ENCODE measurements at places on chromosomes 2 and 18.

DNA sequence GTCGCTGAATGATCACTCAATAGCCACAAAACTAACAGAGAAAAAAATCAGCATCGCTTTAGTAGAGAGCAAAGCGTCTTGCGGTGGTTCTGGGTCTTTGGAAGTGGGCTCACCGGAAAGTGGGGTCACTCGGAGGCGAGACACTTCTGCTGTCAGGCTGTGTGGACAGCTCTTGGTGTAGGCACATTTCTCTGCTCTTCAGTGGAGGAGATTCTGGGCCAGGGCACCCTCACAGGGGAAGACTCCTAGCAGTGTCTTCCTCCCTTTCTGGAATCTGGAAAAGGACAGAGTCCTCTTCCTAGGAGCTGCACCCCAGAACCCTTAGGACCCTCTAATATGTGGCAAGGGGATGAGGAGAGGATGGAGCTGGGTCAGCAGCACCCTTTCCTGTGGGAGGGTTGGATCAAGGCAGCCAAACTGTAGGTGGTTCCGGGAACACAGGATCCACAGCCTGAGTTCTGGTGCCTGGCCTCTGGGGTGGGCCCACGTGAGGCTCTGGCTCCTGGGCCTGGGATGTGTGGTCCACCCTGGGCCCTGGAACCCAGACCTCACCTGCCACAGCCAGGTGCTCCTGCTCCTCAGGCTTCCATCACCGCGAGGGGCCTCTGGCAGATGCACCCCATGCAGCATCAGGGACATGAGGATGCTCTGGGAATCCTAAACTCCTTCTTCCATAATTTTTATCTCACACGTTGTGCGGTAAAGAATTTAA lies 25.1 kb downstream of the GPR35 start:
- no peak for DNase-seq

DNA sequence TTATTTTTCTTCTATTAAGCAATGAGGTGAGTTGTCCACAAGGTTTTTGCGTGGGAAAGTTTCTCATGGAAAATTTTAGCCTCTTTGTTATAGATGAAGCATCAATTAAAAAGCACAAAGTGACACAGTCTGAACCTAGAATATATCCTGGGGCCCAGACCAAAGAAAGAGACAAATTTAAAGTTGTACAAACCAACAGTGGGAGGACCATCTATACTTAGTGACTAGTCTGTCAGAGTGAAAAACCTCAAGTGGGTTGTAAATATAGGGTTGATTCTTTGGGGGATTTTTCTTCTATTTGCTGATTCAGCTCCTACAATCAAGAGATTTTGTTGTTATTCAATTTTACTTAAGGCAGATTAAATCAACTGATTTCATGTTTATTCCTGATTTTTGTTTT lies 256.2 kb downstream of the SATB2 start:
- DNase-seq = no peak

GRCh38 chr2:108565778-108566375 lies 31.6 kb downstream of the LIMS1 start:
- no peak for DNase-seq

DNA sequence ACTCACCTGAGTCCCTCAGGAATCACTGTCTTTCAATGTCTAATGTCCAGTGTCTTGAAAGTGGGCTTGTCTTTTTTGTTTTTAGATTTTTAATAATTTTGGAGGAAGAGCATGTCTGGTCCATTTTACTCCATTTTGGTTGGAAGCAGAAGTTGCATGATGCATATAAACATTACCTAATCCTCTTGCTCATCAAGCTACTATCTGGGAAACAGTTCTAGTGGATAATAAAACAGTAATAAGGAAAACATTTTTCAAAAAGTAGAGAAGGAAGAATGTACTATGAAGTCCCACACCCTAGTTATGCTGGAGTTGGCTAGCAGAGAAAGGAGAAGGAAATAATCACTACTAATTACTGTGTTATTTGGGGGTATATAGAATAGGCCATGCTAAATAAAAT lies 263.7 kb downstream of the ETAA1 start:
- DNase-seq = no peak

- no peak for DNase-seq
Measured at GRCh38 chr2:25651782-25652455, 21.5 kb downstream of the DTNB start.

GRCh38 chr2:67436221-67436620 lies 39.1 kb downstream of the ETAA1 start:
- DNase-seq = no peak

- DNase-seq = no peak
Measured at GRCh38 chr2:234491897-234492296, 5.0 kb downstream of the ARL4C start.

DNA sequence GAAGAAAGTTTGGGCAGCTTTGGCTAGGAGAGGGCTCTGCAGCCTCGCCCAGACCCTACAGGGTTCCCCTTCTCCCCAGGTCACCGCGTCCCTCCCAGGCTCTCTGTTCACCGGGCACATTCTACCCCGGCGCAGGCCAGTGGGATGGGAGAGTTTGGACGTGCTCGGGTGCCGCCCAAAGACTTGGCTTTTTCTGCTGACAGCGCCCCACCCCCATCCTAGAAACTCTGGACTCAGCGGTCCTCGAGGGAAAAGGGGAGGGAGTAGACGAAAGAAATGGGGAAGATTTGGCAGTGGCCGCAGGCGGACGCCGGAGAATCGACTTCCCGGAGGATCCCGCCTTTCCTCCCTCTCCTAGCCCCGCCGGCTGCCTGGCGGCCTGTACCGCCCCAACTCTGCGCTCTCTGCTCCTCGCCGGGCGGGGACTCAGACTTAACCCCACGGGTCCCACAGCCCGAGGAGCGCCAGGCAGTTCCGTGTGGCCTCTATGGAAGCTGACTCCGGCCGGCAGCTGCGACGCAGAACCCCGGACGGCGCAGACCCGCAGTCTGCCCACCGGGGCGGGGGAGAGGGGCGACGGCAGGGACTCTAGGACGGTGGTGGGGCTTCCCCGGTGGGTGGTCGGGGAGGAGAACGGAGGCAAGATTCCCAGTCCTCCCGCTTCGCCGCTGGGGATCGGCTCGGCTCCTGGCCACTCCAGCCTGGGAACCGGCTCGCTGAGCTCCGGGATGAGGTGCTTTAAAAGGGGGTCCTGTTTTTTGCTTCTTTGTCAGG lies 863 bp upstream of the SIX2 start:
- DNase-seq = peak; percentile 52

- no peak for DNase-seq
Measured at GRCh38 chr2:40497251-40497859, 45.5 kb upstream of the SLC8A1 start.

DNA sequence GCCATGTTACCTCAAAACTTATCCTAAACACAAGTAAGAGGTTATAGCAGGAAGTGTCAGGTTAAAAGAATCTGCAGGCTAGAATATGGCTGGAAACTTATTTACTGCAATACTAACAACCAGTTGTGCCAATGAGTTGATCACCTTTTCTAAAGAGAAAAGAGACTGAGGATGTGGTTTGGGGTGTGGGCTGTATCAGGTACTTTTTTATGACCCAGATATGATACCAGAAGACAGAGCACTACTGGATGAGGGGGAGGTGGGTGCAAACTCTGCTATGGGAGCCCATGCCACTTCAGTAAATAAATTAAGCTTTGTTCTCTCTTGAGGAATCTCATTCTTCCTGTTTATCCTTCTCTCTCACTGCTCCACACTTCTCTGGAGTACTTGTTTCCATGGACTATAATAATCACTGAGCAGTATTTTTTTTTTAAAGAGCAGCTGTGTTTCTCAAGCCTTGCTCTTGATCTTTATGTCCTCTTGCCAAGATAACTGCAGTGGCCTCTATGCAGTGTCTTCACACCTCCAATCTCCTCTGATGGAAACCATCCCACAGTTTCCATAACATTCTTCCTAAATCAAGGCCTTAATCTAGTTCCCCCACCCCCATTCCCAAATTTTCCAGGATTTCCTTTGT lies 51.2 kb upstream of the NOSTRIN start:
- DNase-seq = no peak

GRCh38 chr2:145258903-145259579 lies 739.1 kb upstream of the ZEB2 start:
- DNase-seq = no peak

DNA sequence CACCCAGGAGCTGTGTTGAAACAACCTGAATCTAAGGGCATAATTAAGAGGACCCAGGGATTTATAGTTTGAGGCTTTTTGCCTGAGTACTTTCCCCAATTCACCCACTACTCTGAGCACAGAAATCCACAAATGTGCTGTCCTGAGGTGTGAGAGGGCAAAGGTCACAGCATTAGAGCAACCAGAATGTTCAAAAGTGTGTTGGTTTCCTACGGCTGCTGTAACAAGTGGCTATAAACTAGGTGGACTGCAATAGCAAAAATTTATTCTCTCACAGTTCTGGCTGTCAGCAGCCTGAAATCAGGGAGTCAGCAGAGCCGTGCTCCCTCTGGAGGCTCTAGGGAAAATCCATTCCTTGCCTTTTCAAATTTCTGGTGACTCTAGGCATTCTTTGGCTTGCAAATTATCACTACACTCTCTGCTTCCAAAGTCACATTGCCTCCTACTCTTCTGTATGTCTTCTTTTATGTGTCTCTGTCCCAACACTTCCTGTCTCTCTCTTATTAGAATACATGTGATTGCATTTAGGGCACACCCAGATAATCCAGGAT lies 91.4 kb upstream of the TACR1 start:
- DNase-seq = no peak

GRCh38 chr18:43893001-43893637 lies 615.8 kb upstream of the SYT4 start:
- no peak for DNase-seq

GRCh38 chr2:170006587-170007325 lies 171.2 kb upstream of the MYO3B start:
- DNase-seq = no peak

- DNase-seq = no peak
Measured at GRCh38 chr2:12728221-12728777, 11.6 kb downstream of the TRIB2 start.

GRCh38 chr2:102279391-102279735 lies 32.0 kb upstream of the IL1RL1 start:
- no peak for DNase-seq

GRCh38 chr2:179655627-179656026 lies 205.8 kb downstream of the ZNF385B start:
- no peak for DNase-seq

DNA sequence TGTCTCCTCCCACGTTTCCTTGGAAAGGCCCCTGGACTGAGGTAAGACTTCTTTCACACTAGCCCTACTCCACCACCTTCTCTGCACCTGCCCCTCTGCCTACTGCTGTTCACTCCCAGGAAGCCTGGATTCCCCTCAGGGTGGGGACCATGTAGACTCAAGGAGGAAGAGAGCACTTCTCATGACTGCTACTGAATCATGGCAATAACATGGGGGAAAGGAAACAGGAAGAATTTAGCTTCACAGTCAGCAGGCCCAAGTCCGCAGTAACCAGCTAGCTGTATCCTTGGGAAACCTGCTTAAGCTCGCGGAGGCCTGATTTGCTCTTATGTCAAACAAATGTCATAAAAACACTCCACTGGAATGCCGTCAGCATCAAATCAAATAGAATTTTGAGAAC lies 126.2 kb upstream of the CAPN13 start:
- DNase-seq = no peak

GRCh38 chr18:79167526-79168190 lies 98.5 kb downstream of the ATP9B start:
- DNase-seq = no peak

GRCh38 chr2:85342156-85342555 lies 12.2 kb downstream of the RETSAT start:
- no peak for DNase-seq

DNA sequence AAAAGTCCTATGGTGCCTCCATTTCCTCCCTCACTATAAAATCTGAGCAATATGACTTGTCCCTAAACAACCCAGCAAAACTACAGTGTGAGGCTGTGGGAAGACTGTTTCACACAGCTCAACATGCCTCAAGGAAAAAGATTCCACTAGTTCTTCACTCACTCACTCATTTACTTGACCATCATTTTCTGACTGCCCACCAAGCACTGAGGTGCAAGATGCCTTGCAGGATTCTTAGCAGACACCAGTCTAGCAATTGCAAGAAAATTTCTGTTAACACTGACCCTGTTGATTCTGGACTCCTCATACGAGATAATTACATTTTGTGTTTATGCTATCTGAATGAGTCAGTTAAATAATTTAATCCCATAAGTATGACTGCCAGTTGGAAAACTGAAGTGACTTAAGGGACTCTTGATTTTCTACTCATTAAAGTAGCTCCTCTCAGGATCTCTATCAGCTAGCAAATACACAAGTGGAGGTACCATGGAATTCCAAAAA lies 51.9 kb upstream of the PCBP1 start:
- no peak for DNase-seq

GRCh38 chr2:237341872-237342271 lies 72.1 kb downstream of the COL6A3 start:
- no peak for DNase-seq

GRCh38 chr2:127090281-127091120 lies 16.5 kb downstream of the BIN1 start:
- no peak for DNase-seq

DNA sequence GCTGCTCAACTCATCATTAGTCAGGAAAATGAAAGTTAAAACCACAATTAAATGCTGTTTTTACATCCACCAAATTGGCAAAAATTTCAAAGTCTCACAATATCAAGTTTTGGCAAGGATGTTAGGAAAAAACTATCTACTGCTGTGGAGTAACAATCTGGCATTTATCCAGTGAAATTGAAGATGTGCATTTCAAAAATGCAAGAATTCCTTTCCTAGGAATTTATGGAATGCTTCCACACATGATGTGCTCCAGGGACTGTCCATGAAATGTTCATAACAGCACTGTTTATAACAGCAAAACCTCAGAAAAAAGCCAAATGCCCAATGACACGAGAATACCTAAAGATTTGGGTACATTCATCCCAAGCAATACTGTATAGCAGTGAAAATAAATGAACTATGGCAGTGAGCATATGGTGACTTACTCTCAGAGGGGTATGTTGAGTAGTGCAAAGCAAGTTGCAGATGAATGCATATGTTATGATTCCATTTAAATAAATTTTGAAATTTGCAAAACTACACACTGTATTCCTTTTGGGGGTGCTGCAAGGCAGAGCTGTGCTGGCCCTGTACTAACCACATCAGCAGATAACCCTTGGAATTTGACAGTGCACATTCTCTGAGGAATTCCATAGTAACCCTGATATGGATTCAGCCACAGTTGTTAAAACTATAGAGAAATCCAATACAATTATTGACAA lies 41.3 kb upstream of the GYPC start:
- DNase-seq = no peak

GRCh38 chr2:187580462-187581124 lies 26.4 kb upstream of the TFPI start:
- no peak for DNase-seq
